ENCODE measurements at places on chromosomes 4 and X.

GRCh38 chr4:16859031-16859430, 39.4 kb downstream of the LDB2 start:
- DNase-seq, result no peak

DNA sequence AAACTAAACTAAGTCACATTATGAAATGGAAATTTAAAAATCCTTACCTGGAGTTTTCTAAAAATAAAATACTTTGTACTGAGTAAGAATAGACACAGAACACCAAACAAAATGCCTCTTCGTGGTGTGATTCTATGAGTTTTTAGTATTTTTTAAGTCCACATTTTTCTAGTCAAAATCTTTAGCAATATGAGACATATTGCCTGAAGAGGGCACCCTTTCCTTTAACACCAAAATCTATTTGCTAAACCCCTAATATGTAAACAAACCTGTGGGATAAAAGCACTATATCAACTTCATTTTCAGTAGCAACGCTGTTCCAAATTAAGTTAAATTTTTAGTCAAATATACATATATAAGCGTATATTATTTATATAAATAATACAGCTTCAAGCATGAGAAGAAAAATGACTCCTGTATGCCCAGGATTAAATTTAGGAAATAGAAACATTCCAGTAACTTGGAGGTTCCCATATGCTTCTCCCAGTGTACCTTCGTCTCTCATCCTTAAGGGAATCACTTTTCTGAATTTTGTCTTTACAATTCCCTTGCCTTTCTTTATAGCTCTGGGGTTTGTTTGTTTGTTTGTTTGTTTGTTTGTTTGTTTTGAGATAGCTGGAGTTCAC, 23.0 kb upstream of the PGM2 start:
- DNase-seq, result no peak

DNA sequence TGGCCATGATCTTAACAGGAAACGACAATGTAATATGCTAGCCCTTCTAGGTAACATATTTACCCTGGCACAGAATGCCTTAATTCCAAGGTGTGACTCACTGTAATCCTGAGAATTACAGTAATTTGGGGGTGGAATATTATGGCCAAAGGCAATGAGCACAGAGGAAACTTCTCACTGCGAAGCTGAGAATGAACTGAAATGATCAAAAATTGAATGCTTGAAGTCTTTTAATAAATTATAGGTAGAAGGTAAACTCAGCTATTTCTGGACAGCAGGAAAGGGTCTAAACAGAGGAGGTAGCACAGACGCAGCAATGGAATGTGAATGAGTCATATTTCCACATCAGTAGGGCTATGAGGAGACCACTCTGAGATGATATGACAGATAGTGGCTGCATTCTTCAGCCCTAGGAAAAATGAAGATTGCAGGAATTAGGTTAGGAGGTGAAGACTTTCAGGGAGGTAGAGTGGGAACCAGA, 312.6 kb downstream of the PACRGL start:
- DNase-seq, result no peak

- DNase-seq, result no peak
Measured at GRCh38 chrX:117335209-117335608, 781.4 kb downstream of the KLHL13 start.

DNA sequence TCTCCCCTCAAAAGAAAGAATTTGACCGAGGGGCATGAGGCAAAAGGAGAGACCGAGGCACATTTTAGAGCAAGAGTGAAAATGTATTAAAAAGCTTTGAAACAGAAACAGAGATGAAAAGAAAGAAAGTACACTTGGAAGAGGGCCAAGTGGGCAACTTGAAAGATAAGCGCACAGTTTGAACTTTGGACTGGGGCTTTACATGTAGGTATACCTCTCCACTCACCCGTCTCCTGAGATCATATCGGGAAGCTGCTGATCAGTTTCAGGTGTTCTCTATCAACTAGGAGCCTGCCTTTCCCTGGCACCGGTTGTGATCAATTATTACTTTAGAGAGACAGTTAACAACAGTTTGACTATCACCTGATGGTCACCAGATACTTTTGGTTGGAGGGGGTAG, 2666.5 kb downstream of the ARAP2 start:
- DNase-seq, result no peak

GRCh38 chr4:39975488-39976089, 2.1 kb downstream of the PDS5A start:
- no peak for DNase-seq

DNA sequence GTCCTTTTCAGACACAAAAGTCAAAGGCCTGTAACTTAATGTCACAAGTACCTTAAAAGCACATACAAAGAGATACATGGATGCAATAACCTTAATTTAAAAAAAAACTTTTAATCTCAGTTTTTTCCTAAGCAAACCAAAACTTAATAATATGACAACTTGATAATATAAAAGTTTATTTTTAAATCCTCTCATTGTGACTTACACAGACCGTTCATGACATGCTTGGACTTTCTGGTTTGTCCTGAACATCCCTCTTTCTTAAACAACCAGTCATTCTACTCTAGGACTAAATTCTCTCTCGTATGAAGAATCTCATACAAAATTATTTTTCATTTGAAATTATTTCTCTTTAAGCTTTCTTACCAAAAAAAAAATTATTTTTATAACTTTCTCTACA, 43.1 kb upstream of the CYP2U1 start:
- no peak for DNase-seq

DNA sequence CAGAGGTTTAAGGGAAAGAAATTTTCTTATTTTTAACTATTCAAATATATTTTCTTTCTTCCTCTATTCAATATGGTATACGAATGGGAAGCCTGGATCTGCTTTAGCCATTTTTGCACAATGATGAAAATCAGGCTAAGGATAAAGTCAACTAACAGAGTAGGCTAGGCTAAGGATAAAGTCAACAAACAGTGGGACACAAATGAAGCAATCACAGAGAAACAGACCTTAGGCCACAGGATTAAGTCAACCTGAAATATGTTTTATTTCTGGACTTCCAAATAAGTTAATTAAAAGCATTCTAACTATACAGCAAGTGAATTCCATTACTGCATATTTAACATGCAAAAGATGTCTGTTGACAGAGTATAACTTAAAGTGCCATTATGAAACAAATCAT, 17.0 kb downstream of the DYNLT3 start:
- DNase-seq, result no peak

DNA sequence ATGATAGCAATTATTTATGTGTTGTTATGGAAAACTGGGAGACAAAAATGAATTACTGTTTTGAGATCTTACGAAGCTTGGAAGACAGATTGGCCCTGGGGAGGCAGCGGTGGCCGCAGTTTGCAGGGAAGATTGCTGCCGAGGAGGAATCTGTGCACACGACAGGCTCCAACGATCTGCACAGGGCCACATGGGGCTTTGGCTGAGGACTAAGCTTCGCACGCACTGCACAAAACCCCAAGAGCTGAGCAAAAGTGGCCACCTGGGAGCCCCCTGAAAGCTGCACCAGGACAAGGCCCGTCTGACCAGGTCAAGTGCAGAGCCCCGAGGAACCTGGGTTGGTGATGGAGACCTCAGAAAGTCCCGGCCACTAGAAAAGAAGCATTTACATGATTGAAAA, 5.2 kb upstream of the PDE6B start:
- no peak for DNase-seq

DNA sequence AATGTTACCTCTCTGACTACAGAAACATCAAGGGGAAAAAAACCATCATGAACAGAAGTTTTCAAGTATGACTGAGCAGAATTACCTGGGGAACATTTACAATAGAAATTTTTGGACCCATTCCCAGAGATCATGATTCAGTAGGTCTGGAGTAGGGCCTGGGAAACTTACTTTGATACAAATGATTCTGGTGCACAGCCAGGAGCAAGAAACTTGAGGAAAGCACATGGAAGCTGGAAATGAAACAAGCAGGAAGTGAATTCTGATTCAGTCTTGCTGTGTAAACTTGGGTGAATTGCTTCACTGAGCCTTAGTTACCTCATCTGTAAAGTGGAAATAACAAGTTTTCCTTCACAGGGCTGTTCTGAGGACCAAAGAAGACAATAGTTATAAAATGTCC, 192.5 kb upstream of the TAPT1 start:
- DNase-seq, result no peak

DNA sequence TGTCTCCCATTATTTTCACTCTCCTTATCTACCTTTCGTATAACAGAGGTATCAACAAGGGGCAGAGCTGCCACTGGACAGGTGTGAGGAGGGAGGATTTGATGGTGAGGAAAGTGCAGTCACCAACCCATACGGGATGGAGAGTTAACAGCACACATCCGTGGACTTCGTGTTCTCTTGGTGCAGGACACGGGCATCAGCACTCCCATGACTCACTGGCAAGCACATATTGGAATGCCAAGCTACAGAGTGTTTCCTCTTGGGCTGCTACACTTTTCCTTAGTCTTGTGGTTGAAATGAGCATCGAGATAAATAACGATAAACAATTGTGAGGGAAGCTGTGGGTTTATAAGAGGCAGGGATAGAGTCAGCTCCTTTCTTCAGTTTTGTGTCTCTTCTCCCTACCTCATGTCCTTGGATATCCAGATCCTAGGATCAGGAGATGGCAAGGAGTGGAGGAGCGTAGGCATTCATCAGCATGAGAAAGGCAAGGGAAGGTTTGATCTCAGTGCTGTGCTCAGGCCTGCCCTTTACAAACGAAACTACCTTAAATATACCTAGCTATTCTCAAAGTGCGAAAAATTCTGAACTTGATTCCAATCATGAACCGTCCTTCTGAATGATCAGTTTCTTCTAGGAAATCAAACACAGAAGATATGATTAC, 96.3 kb downstream of the ZNF827 start:
- no peak for DNase-seq

- DNase-seq, result no peak
Measured at GRCh38 chr4:122679317-122679716, 53.2 kb upstream of the BBS12 start.

GRCh38 chr4:147479376-147479775, 1.5 kb upstream of the EDNRA start:
- no peak for DNase-seq

DNA sequence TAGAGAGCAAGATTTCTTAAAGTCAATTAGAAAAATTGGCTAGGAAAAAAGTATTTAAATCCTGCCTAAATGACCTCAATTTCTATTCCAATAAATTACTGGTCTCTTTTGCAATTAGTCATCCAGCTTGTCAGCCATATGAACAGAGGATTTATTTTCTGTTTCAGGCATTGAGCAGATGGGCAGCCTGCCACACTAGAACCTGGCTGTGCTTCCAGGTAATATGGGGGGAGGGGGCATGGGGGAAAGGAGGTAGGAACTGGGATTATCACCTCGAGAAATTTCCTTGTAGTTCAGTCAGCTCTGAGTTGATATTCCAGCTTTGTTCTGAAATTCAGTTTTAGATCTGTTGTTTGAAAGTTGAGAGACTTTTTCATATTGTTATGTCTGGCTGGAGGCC, 206.3 kb upstream of the LCORL start:
- no peak for DNase-seq

GRCh38 chr4:78369679-78370078, 181.9 kb upstream of the ANXA3 start:
- DNase-seq, result no peak

DNA sequence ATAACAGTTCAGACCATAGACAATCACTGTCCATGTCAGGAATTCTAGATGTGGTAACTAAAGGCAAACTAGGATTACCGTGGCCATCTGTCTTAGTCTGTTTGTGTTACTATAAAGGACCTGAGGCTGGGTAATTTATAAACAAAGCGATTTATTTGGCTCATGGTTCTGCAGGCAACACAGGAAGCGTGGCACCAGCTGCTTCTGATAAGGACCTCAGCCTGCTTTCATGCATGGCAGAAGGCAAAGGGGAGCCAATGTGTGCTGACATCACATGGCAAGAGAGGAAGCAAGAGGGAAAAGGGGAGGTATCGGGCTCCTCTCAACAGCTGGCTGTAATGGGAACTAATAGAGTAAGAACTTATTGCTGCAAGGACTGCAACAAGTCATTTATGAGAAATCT, 376.7 kb downstream of the GPM6A start:
- DNase-seq, result no peak

DNA sequence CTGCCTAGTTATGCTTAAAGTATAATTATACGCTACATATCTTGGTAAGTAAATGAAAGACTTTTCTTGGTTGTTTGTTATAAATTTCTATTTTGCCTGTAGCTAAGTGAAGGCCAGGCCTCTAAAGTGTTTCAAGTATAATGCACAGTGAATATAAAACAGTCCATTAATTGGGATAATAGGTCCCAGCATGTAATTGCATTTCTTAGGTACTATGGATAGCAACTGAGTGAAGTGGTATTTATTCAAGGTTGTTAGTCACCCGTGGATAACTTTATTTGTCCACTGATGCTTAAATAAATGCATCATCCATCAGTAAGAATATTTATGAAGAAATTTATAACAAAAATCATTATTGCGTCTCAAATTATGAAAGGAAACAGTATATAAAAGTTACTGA, 59.1 kb downstream of the TEX13C start:
- no peak for DNase-seq

DNA sequence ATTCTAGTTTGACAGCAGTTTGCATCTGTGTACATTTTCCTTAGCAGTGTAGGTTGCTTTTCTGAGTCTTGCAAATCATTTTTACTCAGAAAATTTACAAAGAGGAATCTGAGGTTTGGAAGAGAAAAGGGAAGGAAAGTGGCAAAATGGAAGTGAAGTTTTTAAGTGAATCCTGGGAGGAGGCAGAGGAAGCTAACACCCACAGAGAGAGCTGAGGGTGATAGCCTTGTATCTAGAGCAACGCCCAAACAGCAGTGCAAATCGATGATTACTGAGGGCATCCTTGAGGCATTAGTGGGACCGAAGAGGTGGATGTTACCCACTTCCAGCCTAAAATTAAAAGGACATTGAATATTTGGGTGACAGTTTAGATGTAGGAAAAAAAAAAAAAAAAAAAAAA, 31.8 kb downstream of the KLF3 start:
- no peak for DNase-seq

- DNase-seq, result no peak
Measured at GRCh38 chr4:112403101-112403945, 106.2 kb downstream of the ALPK1 start.

DNA sequence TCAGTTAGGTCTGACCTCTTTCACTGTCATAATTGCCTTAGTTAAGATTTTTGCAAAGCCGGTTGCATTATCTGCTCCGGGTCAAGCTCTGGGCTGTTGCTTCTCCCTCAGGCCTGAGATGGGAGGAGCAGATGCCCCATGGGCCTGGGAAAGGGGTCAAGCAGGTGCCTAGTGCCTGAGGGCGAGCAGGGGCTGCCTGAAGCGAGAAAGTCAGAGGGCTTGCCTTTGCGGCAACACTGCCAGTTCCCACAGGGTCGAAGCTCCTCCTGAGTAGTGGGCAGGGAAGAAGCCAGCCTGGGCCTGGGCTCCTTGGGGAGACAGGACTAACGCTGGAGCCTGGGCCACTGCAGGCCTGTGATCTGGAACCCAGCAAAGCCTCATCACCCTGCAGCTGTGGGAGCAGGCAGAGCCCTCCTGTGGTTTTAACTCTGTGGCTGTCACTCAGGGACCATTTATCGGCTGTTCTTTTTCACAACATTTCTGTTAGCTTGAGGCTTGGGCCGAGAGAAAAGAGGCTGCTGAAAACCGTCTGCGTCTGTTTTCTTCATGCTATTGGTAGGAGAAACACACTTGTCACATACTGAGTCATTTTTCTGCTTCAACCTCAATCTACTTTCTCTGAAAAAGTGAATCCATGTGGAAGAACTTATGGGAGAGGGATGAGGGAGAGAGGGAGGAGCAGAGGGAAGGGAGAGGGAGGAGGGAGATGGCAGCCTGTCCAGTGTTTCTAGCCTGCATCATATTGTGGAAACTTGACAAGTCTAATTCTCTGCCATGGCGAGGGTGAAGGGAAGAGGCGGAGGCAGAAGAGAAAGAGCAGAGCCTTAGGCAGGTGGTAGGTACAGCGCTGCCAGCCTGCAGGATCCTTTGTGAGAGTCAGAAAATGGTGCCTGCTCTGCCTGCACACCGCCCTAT, 68.4 kb downstream of the RHOH start:
- DNase-seq, result no peak

Data from stimulated activated CD8-positive, alpha-beta memory T cell treated with anti-CD3 and anti-CD28 coated beads, Interleukin-7, amount 100 ng/mL, for 1 hour (primary cell).